ENCODE measurements at places on chromosomes 5 and 9.

DNA sequence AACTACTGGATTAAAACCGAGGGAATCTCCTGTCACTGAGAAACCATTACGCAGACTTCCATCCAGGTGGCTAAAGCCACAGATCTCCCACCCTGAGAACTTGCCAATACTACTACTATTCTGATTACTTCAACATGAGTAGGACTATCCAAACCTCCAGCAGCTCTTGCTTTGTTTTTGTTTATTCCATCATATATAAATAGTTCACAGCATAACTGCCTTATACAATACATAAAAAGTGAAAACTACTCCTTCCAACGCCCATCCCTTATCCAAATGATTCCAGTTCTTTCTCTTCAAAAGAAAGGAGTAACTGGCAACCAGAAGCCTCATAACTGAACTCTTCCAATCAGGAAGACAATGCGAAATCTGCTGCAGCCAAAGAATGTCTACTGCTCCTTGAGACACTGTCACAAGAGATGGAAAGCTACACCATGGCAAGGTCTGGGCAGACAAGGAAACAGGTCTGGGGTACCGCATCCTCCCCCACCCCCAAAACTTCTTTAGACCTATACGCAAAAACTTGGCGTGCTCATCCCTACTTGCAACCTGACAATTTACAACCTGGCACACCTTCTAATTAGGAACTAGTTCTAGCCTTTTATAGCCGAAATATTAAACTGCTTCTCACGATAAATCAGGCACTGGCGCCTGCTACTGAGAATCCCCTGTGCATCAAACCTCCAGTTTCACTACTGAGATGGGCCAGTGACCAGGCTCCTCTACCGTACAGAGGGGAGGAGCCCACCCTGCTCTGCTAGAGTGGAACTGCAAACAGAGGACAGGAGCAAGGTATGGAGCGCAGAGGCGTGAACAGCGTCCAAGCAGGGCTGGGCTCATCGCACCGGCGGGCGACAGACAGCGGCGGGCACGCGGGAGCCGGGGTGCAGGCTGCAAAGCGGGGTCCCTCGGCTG lies 986 bp downstream of the PLPP1 start:
- no peak for DNase-seq

DNA sequence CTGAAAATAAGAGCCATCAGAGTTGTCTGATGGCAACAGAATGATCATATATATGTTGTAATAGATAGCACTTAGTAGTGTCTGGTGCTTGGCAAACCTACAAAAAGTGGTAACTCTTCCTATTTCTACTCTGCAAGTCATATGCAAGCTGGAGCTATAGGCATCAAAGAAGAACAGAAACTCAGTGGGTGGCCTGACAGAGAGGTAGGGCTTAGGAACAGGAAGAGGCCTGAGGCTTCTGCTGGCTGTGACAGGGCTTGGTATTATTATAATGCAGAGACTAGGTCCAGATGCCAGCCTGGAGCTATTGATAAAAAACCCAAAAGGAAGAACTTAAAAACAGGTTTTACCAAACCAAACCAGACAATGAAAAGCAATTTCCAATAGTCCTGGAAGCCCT lies 4.4 kb upstream of the DIAPH1 start:
- no peak for DNase-seq

DNA sequence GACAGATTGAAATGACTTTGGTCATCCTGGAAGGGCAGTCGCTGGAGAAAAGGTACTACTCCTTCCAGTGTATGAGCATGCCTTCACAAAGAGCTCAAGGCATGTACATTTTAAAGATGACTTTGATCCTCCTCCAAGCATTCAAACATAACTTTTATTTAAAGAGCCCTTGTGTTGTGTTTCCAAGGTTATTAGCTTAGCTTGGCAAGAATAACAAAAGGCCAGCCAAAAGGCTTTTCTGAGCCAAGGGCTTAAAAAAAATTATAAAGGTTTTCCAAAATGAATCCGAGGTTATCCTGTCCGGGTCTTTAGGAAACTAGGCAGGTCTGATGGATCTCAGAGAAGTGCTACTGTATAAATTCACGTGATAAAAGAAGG lies 71.0 kb upstream of the PLPP6 start:
- DNase-seq = no peak

GRCh38 chr9:2621722-2622460 lies at the start of gene VLDLR:
Gene VLDLR (plus strand): TSS chr9:2621787. CDS start chr9:2622190, 403 bp downstream.
- DNase-seq = peak; percentile 34

- DNase-seq = no peak
These were observed 69.7 kb upstream of the DAPK1 start for GRCh38 chr9:87427851-87428506.
